ENCODE measurements at places on chromosomes 3 and 15.

GRCh38 chr3:168802766-168803165 lies 707.0 kb upstream of the GOLIM4 start:
- no peak for DNase-seq

DNA sequence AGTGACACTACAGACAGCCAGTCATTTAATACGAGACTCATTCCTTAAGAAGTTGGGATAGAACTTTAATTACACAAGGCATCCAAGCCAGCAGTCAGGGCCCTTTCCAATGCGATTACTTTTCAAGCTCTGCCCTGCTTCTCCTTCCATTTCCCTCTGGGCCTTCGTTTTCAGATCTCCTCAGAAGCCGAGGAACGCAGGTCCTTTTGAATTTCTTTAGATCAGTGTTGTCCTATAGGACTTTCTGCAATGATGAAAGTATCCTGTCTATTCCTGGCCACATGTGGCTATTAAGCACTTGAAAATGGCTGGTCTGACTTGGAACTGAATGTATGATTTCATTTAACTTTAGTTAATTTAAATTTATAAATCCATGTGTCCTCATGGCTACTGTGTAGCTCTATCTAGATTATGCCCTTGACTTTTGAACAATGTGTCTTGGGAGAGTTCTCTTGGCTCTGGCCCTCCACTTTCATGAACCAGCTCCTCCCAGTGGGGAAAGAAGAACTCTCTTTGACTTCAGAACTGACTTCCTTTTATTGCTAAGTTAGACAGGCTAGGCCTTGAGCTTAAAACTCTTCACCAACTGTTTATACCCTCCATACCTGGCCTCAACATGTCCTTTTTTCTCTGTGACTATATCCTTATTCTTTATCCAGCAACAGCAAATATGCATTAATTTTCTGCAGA lies 22.6 kb downstream of the TGFBR2 start:
- DNase-seq = no peak

DNA sequence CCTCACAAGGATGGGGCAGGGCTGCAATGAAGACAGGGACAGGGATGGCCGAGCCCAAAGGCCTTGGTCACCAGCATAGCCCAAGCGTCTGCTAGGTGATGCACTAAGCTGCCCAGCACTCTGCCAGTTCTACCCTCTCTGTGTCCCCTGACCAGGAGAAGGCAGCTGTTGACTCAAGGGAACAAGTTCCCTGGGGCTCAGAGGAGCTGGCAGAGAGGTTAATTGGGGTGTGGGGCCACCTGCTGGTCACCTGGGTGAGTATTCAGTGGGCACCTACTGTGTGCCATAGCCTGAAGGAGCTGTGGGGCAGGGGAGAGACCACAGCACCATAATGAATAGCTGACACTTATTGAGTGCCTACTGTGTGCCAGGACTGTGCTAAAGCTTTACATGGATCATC lies 22.0 kb upstream of the DOCK3 start:
- DNase-seq = no peak

DNA sequence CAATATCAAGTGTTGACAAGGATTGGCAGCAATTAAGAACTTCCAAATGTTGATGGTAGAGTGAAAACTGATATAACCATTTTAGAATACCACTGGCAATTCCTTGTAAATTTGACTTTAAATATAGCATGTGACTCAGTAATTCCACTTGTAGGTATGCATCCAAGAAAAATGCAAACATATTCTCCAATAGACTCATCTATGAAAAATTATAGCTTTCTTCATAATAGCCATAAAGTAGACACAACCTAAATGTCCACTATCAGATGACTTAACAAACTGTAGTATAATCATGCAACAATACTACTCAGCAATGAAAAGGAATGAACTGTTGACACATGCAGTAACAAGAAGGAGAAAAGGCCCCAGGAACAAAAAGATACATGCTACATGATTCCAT lies 988.1 kb downstream of the FHIT start:
- DNase-seq = no peak

DNA sequence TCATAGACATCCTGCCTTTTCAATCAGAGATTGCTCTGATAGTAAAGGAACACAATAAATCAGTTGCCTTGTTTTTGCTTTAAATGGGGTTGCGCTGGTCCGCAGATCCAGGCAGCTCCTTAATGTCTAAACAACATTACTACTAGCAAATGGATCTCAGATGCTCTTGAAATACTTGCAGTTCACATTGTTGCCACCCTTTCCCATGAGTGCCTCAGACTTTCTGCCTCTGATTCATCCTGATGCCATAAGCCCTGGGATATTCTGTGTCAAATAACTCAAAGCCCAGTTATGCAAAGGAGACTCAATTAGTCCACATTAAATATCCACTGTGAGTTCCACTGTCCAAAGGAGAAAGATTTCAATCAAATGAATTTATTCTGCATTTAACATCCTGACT lies 196.7 kb downstream of the PLCH1 start:
- DNase-seq = no peak

DNA sequence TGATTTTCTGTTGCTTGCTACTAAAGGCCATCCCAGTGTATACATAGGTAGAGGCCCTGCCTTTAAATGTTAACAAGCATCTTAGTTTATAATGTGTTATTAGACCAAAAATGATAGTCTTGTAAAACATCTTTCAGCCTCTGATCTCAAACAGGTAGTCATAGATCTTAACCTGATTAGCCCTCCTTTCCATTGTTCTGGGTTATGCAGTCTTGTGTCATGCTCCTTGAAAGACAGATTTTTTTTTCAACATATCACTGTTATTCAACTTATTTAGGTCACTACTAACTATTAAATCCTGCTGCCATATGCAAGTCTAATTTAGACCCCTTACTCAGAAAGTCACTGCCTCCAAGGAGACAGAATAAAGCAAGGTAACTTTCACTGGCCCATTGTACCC lies 19.1 kb upstream of the CLDN16 start:
- DNase-seq = no peak

DNA sequence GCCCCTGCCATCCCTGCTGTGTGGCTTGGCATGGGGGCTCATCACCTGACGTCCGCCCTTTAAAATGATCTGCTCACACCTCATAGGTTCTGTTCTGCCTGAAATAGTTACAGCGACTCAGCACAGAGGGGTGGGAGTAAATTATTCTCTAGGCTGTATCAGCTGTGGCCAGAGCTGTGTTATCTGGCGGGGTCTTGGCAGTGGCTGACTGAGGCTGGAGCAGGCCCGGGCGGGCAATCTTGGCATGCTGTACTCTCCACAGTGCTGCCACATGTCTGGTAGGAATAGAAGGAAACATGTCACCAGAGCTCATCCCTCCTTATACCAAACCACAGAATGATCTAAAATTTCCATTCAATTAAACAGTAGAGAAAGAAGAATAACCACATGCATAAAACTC lies 499.9 kb upstream of the LMCD1 start:
- no peak for DNase-seq

DNA sequence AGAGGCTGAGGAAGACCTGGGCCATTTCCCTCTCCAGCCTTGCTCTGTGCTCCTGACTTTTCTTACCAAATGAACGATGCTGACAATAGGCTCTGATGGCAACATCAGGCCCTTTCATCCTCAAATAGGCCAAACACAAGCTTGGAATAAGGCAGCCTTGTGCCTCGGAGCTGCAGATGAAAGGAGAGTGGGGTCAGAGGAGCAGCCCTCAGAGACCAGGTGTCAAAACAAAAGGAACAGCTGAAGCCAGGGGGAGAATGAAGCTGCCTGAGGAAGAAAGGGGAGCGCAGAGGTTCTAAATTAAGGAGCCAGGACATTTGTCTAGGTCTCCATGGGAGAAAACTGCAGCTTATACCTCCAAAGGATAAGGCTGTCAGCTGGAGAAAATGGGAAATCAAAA lies 5.1 kb downstream of the BFSP2 start:
- DNase-seq = peak; percentile 49

- DNase-seq = no peak
Measured at GRCh38 chr15:73753250-73754130, at the start of gene INSYN1. TSS of gene INSYN1 (minus strand) at chr15:73753351. CDS start at chr15:73751130, 2,221 bp downstream.

- no peak for DNase-seq
Measured at GRCh38 chr3:4139462-4140140, 163.6 kb upstream of the SETMAR start.

DNA sequence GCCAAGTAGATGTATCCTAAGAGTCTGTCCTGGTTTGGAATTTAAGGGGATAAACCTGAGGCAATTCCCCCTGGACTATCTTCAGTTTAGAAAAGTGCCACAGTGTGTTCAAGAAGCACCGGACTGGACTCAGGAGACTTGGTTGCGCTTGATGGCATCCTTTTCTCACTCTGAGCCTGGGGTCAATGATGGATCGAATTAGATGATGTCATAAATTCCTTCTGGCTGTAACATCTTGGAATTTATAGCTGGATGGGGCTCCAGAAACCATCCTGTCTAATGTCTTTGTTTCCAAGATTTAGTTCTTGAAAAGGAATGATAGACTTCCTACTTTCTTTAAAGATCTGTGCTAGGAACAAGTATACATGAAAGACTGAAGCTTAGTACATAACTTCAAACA lies 280.6 kb downstream of the LPP start:
- no peak for DNase-seq

GRCh38 chr3:184002469-184002868 lies 15.2 kb downstream of the ABCC5 start:
- no peak for DNase-seq

DNA sequence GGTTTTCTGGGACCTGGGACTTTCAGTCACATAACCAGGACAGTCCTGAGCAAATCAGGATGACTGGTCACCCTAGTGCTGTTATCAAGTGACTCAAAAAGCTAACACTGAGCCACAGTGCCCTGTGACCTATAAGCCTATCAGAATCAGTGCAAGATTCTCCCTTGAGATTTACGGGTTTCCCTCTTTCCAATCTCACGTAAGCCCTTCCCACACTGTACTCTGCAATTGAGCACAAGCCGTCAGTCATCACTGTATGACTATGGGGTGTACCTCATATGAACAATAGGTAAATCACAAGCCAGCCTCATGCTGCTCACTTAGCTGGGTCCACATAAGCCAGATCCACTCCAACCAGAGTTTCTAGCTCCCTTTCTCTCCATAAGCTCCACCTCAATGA lies 21.0 kb upstream of the CLDN18 start:
- no peak for DNase-seq

- no peak for DNase-seq
Measured at GRCh38 chr3:9917820-9918219, 922 bp downstream of the IL17RC start.

DNA sequence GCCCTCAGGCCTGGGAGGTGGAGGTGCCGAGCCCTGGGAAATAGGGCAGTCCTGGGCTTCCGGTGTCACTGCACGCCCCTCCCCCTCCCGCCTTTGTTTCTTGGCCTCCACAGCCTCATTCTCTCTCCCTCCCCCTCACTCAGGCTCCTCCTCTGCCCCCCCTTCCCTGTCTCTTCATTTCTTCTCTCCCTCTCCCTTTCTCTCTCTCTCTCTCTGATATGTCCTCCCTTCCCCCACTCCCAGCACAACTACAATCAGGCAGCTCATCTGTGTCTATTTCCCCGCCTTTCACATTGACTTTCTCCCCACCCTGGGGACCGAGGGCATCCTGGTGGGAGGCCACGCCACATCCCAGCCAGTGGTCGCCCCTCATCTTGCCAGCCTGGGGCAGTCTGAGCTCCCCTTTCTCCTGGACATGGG lies 40.2 kb downstream of the IDH2 start:
- DNase-seq = peak; percentile 17

DNA sequence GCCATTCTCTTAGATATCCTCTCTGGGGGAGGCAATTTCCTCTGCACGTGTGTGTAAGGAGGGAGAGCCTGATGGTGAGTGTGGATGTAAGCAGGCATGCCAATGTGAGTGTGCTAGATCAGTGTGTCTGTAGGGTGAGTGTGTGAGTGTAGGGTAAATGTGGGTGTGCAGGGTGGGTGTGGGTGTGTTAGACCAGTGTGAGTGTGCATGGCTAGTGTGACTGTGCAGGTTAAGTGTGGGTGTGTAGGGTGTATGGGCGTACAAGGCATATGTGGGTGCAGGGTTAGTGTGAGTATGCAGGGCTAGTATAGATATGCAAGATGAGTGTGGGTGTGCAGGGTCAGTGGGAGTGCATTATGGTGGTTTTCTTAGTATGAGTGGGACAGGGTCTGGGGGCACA lies 48.4 kb downstream of the ATP2B2 start:
- DNase-seq = no peak

GRCh38 chr3:152209060-152209459 lies 59.7 kb upstream of the MBNL1 start:
- no peak for DNase-seq

GRCh38 chr3:101867511-101867910 lies 18.2 kb downstream of the NFKBIZ start:
- DNase-seq = no peak

Measured in NCI-H1092 treated with DMSO at 0.1 percent for 48 hours (cell line).